ENCODE measurements at places on chromosomes 5 and 9.

- no peak for DNase-seq
Measured at GRCh38 chr5:34416501-34417008, 239.6 kb upstream of the RAI14 start.

- no peak for DNase-seq
Measured at GRCh38 chr9:106859957-106860720, 2.8 kb upstream of the ZNF462 start.

DNA sequence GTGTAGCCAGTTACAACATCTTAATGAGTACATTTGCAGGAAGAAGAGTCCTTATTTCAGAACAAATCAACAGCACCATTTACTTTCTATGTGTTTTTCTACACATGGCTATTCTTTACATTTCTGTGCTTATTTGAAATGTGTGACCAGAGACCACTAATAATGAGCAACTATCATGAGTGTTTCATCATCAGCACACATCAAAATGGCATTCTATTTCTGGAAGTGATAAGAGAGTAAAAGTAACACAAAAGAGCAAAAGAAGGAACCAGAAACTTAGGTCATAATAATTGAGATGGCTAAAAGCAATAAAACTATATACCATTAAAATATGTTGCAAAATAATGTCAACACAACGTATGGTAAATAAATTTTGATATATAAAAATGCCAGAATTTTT lies 159.7 kb downstream of the PBX3 start:
- DNase-seq = no peak

DNA sequence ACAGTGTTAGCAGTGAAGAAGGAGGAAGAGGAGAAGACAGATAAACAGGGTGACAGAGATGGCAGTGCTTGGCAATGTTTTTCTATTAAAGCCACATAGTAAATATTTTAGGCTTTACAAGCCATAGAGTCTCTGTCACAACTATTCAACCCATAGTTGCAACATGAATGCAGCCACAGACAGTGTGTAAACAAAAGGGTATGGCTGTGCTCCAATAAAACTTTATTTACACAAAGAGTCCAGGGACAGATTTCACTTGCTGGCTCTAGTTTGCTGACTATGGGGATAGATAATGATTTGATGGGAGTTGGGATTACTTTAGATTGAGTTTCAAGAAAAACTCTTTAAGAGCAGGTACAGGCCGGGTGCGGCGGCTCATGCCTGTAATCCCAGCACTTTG lies 224.8 kb upstream of the SEMA6A start:
- DNase-seq = no peak

GRCh38 chr9:90009447-90009846 lies 404.6 kb downstream of the GADD45G start:
- DNase-seq = no peak

DNA sequence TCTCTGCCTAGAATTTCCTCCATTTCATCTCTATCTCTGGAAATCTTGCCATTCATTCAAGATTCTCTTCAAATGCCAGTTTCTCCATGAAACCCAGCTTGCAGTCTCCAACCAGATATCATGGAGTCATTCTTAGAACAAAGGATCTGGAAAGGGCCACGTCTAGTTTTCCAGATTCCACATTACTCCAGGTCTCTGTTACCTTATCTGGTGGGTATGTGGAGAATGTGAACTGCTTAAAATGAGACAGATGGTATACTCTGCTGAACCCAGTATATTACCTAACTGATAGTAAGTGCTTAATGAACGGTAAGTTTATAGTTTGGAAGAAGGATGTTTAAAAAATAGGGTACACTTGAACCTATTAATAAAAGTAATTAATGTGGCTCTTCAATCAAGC lies 52.3 kb upstream of the ZSWIM6 start:
- no peak for DNase-seq

DNA sequence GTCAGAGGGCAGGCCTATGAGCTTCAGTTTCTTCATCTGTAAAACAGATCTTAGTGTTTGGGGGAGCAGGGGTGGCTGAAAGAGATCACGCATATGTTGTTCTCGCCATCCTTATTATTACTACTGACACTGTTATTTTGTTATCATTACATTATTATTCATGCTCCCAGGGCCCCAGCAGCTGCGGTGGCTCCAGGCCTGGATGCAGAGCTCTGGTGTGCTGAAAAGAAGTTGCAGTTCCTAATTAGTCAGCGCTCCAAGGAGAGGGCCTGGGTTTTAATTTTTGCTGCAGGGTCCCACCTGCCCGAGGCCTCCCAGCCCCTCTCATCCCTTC lies 19.5 kb downstream of the CXXC5 start:
- no peak for DNase-seq

- no peak for DNase-seq
Measured at GRCh38 chr5:65213921-65214525, 267.7 kb downstream of the ADAMTS6 start.

DNA sequence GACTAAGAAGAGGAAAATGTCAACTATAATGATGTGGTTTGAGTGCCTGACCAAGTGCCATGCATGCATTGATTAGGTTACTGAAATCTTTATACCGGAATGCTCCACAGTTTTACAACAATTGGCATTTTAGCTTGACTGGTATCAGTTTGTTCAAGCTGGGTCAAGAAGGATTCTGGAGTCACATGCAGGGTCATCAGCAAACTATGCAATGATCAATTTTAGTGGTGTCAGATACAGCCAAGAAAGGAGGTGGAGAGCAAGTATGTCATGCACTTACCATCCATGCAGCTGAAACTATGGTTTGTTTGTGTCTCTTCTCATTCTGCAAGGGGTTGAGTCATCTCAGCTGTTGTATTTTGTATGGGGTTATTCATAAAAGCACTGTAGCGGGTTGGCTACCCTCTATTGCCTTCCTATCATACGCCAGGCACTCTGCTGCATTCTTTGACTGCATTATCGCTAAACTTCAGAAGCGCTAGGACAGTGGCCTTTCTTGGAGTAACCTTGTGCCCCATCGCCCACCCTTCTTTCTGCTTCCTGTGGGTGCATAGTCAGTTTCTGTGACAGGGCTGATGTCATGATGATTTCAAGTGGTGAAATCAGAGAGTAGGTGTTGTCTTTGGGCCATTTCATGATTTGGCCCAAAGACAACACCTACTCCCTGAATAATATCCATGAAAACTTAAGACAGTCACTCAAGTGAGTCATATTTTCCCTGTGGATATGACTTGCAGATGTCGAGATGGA lies 145.4 kb downstream of the MTX3 start:
- peak; percentile 65 for DNase-seq

DNA sequence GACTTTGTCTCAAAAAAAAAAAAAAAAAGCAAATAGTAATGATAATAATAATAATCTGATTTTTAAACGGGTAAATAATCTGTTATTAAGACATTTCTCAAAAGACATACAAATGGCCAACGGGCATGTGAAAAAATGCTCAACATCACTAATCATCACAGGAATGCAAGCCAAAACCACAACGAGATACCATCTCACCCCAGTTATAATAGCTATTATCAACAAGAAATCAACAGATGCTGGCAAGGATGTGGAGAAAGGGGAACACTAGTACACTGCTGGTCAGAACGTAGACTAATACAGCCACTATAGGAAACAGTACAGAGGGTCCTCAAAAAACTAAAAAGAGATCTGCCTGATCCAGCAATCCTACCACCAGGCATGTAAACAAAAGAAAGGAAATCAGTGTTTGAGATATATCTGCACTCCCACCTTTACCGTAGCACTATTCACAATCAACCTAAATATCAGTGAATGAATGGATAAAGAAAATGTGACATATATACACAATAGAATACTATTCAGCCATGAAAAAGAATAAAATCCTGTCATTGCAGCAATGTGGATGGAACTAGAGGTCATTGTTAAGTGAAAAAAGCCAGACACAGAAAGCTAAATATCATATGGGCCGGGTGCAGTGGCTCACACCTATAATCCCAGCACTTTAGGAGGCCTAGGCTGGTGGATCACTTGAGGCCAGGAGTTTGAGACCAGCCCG lies 24.9 kb downstream of the VAV2 start:
- DNase-seq = no peak

DNA sequence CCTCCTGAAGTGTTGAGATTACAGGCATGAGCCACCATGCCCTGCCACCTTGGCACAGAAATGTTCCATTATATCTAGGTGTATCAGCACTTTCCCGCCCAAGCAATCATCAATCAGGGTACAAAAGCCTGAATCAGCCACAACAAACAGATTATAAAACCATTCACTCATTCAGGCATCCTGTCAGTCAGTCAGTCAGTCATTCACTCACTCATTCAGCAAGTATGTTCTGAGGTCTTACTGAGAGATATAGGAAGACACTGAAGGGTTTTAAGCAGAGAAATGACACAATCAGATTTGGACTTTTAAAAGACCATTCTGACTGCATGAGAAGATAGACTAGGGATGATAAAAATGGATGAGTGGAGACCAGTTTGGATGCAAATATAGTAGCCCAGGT lies 13.1 kb downstream of the PSMD5 start:
- DNase-seq = no peak

DNA sequence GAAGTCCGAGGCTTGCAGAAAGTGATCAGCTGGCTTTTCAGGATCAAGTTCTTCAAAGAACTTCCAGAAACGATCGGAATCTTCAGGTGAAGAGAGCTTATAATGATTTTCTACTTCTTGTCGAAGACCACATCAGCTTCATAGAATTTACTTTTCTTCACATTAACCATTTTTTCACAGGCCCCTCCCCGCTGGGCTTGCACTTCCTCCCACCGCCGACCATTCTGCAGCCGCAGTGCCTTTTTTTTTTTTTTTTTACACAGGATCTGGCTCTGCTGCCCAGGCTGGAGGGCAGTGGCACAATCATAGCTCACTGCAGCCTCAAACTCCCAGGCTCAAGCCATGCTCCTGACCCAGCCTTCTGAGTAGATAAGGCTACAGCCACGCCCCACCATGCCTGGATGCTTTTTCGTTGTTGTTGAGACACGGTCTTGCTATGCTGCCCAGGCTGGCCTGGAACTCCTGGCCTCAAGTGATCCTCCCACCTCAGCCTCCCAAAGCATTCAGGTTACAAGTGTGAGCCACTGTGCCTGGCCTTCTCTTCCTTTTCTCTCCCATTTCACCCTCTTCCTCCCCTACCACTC lies 15.3 kb upstream of the RNF130 start:
- DNase-seq = no peak

DNA sequence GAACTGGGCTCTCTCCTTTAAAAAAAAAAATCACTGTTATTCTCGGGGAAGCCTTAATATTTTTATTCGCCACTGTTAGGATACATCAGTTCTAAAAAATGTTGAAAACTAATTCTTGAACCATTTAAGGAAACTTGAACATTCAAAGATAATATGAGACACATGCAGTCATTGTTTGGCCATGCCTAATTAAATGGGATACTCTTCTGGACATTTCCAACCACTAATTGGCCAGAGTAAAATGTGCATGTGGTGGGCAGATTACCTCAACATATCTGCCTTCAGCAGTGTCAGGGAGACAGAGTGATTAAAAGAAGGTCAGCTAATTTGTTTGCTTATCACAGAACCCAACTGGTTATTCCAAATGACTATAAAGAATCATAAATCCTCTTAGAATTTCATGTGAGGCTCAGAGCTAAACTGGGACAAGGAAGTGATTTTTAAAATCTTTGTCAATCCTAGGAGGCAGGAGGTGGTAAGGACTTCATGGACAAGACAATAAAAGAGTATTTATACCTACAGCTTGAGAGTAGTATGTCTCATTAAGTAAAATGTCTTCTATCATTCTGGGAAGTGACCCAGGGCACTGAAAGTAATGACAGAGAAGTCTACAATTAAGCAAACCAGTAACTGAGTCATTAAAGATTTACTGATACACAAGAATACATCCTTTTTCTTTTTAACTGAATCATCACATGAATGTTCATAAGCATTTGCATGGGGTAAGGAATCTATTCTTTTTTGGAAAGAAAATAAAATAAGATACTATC lies 242.9 kb upstream of the TRPM3 start:
- DNase-seq = no peak

DNA sequence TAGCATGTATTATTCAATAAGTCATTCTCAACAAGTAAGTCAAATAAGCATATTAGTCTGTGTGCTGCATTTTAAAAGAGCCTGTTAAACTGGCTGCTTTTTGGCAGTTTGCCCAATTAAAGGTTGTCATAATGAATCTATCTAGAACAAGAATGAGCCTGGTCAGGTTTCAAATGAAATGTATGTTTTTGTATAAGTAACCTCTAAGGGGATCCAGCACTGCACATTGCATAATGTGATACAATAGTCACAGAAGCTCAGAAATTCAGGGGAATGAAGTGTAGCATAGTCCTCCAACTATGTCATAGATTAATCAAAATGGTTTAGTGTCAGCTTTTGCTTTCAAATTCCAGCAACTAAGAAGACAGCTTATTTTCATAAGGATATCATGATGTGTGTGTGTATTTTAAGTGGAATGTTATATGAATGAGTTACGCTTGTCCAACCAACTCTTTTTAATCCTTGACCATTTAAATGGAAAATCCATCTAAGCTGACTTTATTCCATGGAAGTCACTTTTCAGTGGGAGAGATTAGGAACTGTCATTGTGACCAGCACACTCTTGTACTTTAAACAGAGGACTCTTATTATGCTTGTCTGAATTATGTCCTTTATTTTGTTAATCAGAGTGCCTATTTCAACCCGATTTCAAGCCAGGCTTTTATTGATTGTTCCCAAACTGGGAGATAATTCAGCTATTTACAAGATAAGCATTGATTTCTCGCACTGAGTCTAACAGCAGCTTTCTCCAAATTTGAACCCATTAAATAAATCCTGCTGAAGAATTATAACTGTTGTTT lies 283.9 kb upstream of the ADAMTSL1 start:
- no peak for DNase-seq

GRCh38 chr9:94018628-94019027 lies 63.5 kb upstream of the BARX1 start:
- no peak for DNase-seq

DNA sequence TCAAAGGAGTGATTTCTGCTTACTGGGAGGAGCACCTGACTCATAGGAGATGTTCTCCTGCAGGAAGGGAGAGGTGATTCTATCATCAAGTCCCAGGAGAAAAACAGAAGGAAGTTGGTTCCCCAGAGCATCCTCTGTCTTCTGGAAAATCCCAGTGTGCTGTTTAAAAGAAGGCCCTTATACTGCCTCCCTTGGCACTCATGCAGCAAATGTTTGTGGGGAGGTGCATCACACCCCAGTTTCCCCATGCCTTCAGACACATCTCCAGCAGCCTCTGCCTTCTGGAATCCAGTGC lies 63.1 kb downstream of the PPARGC1B start:
- no peak for DNase-seq

GRCh38 chr9:12956261-12956660 lies 181.4 kb downstream of the LURAP1L start:
- no peak for DNase-seq
